ENCODE measurements at places on chromosomes 13 and 19.
A peak's percentile ranks its signal among the peaks of the same experiment; 100 is the strongest.

- DNase-seq = no peak
Measured at GRCh38 chr19:19613506-19613905, 5.0 kb downstream of the PBX4 start.

DNA sequence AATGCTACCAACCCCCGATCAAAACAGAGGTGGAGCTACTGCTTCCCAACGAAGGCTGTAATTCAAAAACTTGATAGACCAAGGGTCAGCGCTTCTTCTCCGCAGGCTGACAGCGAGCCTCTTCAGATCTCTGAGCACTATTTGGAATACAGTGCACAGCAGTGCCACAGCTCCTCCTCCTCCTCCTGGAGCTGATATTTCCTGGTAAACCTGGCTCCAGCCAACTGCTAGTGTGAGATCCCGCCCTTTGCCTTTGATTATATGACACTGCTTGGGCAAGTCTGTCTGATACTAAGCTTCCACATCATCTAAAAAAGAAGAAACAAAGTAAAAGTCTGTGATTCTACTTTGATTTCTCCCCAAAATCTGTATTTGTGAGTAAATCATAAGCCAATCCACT lies 710.5 kb downstream of the DACH1 start:
- no peak for DNase-seq

DNA sequence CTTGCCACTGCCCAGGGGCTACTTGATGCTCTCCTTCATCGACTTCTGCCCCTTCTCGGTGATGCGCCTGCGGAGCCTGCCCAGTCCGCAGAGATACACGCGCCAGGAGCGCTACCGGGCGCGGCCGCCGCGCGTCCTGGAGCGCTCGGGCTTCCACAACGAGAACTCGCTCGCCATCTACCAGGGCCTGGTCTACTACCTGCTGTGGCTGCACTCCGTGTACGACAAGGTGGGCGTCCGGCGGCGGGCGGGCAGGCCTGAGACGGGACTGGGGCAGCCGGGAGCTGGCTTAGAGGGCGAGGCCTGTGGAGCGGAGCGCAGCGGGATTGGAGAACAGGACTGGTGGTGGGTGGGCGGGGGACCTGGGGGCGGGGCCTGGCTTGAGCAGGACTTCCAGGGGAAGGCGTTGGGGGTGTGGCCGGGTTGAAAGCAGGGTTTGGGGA lies 12.7 kb upstream of the PSMD8 start:
- peak; percentile 91 for DNase-seq

GRCh38 chr13:113650731-113651148 lies 7.3 kb downstream of the ATP4B start:
- peak; percentile 28 for DNase-seq

Measured in right cardiac atrium (tissue), 5 donors.